ENCODE measurements at places on chromosomes 11 and 22. TPM values are rescaled to one million over a fixed set of nuclear protein-coding genes. Genes with fewer than 3 reads are reported as not detected.

GRCh38 chr11:122179961-122180834 is 64.2 kb upstream of the BLID start:
- peaks cover 2% of the 10 kb centered on the region for H3K27me3 ChIP-seq
- H3K4me1 ChIP-seq: no peaks in the 10 kb centered on the region
- no peak for DNase-seq
- H3K4me3 ChIP-seq: no peak overlapping the region
- H3K36me3 ChIP-seq: no peaks in the 10 kb centered on the region
- H3K27ac ChIP-seq: no peak overlapping the region

DNA sequence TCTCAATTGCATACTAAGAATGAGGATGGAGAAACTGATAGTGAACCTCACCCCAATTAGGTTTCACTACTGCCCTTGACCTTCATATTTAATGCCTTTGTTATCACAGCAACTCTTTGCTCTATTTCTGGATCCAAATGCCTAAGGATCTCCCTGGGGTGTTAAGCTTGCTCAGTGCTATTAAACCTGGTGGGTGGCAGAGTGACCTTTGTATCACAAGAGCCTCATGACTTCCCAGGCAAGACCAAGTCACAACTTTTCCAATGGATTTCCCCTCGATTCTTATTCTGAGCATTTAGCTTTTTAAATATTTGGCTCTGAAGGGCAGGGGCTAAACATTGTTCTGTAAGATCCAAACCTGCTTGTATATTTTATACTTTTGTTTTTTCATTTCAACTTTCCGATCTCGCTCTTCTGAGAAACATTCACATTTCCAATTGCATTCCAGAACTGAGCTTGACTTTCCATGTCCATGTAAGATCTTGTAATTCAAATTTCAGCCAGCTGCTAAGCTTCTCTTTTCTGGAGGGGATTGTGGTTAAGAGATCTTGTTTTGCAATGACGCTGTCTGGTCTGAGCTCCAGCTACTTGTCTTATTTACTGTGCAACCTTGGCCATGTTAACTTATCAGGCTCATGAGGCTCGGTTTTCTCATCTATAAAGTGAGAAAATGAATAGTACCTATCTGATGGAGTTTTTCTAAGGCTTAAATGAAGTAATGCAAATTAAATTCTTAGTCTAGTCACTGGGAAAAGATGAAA is 6.4 kb upstream of the EHF start:
- no peak overlapping the region for H3K27ac ChIP-seq
- DNase-seq: no peak
- no peak overlapping the region for H3K4me3 ChIP-seq

DNA sequence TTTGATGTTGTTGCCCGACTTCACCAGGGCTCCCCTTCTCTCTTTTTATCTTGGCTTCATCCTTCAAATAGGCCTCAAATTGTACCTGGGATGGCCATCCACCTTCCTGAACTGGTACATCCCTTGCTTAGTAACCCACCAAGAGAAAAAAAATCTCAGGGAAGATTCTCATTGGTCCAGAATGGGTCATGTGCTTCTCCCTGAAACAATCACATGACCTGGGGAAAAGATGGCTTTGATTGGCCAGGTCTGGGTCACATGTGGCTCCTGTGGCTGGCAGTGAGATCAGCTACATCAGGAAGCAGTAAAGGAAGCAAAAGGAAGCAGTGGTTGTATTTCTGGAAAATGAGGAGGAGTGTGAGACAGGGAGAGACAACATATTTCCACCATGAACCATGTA is 540.2 kb downstream of the MIAT start:
- H3K36me3 ChIP-seq: no peaks in the 10 kb centered on the region
- H3K4me3 ChIP-seq: no peak overlapping the region
- H3K4me1 ChIP-seq: no peaks in the 10 kb centered on the region
- no peak for DNase-seq
- H3K27me3 ChIP-seq: no peaks in the 10 kb centered on the region

CEND1 gene
- 2.2 TPM for total RNA-seq

KCNK7 gene
- total RNA-seq: 0.78 TPM

MIOX gene
- total RNA-seq: 0.25 TPM

Measured in activated T-helper 2 cell treated with anti-CD3 and anti-CD28 coated beads, Interferon-gamma antibody, Interleukin-2, Interleukin-4, amounts not matched to agents 10 μg/mL and 5 μg/mL and 100 μg/mL, durations not matched to agents 14 hours and 24 hours and 36 hours (primary cell).